GM04503 (cell line): ENCODE measurements at places on chromosomes 1 and 21.

DNA sequence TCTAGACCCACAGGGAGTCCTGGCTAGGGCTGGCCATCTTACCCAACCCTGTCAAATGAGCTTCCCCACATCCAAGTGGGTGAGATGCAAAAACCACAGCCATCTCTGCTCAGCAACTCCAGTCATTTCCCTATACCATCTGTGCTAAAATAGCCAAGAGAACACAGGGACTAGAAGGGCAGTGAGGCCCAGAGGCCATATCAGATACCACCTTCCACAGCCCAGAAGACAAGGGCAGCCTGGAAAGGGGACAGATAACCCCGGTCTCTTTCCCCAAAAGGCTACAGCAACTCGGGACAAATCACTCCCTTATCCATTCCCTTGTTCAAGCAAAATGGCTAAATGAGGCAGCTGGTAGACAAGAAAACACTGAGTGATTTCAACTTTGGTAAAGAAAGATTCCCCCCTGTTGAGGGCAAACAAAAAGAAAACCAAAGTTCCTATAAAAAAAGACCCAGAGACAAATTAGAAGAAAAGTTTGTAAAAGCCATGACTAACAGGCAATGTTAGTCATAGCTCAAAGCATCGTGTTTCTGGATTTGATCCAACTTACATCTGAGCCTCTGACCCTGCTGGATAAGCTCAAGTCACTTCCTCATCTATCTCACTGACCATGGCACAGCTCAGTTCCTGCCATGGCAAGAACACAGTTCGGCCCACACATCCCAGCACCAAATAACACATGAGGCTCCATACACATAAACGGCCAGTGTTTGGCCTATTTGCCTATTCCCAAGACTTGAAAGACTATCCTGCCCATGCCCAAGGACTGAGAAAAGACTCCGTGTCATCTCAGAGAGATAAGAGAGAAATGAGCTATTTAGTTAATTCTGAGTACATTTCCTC is 3.1 kb downstream of the LAMB3 start:
- peak; percentile 78 for DNase-seq

DNA sequence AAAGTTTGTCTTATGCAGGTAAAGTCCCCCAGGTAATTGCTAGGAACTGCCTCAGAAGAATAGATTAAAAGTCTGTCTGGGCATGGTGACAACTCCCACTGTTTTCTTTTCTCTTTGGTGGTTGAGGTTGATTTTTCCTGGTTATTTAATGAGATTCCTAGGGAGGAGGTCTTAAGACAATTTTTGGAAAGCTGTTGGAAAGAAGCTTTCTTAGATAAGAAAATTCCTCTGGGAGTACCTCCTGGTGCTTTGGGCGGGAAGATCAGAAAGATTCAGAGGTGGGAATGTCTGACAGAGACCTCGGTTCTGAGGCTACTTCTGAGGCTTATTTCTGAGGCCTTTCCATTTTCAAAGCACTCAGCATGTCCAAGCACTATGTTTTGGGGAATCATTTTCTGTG is 25.0 kb upstream of the IVNS1ABP start:
- DNase-seq: no peak

- no peak for DNase-seq
These were observed 27.3 kb upstream of the PADI1 start for GRCh38 chr1:17177651-17178050.

- DNase-seq: no peak
These were observed 40.9 kb downstream of the FCRL3 start for GRCh38 chr1:157659576-157660247.

GRCh38 chr1:21871943-21872342 is 59.9 kb downstream of the LDLRAD2 start:
- DNase-seq: no peak
